Stimulated activated CD8-positive, alpha-beta memory T cell treated with anti-CD3 and anti-CD28 coated beads, Interleukin-4, amount 100 ng/mL, for 48 hours (primary cell): ENCODE measurements at places on chromosomes 1 and 21.

DNA sequence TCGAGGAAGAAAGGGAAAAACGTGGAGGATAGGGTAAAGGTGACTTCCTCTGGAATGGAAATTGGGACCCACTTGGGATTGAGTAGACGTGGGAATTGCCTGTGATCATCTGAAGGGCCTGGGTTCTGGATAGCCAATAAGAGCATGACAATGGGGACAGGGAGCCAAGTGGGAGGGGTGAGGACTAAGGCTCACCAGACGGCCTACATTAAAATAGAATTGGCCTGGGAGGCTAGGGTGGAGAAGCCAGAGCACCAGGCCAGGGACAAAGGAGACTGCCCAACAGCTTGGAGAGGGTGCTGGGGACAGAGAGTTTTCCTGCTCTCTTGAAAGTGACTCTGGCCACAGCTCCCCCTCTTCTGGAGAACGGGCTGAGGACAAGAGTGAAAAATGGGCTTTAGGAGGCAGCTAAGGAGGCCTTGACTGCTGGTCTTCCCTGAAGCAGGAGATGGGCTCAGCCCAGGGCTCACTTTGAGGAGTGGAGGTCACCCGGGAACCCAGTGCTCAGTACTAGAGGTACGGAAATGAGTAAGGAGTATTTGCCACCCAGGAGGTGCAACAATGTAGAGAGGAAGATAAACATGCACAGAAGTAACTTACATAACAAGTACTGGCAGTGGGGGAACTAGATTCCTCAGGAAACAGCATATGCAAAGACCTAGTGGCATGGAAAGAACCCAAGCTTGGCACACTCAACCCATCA is 18.8 kb downstream of the INKA2 start:
- DNase-seq: no peak

DNA sequence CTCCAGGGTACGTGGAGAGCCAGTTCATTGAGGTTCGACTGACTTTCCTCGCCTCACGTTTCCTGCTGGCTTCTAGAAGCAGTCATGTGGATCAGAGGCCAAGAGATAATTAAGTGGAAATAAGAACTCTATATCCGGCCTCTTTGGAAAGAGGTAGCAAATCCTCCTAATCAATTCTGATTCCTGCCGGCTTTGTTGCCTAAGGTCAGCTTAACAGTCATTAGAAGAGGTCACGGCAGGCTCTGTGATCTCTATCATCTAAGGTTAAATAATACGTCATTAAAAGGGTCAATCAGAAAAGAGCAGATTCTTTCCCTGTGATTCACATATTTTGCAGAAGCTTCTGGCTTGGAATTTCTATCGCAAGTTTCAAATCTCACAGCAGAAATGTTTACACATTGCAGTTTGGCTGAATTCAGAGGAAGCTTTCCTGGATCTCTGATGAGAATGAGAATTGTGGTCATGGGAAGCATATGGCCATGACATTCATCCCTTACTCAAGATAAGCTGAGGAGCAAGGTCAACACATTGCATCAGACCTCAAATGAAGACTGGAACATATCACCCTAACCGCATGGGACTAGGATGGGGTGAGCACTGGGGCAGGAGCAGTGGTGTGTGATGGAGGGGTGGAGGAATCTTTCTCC is 189.4 kb downstream of the PBX1 start:
- DNase-seq: no peak

DNA sequence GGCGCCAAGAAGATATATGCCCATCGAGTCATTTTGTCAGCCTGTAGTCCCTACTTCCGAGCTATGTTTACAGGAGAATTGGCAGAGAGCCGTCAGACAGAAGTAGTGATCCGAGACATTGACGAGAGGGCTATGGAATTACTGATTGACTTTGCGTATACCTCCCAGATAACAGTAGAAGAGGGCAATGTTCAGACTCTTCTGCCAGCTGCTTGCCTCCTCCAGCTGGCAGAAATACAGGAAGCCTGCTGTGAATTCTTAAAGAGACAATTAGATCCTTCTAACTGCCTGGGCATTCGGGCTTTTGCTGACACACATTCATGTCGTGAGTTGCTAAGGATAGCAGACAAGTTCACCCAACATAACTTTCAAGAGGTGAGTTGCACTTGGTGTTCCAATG is 19.1 kb downstream of the KLHL20 start:
- no peak for DNase-seq

DNA sequence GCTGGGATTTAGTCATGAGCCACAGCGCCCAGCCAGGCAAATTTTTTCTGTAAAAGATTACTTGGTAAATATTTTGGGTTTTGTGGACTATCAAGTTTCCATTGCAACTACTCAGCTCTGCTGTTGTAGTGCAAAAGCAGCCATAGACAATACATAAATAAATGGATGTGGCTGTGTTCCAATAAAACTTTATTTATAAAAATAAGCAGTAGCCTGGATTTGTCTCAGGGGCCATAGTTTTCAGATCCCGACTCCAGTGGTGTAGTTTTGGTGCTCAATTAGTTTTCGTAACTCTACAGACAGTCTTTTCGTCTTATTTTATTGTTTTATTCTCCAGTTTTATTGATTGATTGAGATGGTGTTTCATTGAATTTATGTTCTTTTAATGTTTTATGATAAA is 80.1 kb upstream of the IVNS1ABP start:
- no peak for DNase-seq

DNA sequence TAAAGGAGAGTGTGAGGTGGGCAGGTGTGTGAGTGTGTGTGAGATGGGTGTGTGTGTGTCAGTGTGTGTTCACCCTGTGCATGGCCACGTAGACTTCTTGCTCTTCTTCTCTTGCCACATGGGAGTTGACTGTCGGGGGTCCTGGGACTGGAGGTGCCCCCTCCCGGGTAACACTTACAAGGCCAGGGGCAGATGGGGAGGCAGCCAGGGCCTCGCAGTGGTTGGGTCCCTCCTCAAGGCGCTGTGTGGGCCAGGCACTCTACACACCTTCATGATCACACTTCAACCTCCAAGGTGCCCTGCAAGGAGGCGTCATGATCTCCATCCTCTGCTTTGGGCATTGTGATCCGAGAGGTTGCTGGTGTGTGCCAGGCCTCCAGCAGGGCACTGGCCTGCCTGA is 2.3 kb downstream of the PLA2G2F start:
- DNase-seq: no peak

- peak; percentile 90 for DNase-seq
Measured at GRCh38 chr1:26788836-26789611, 1.3 kb downstream of the PIGV start.

- DNase-seq: no peak
Measured at GRCh38 chr1:92465256-92465647, 21.5 kb downstream of the GFI1 start.

GRCh38 chr1:153789478-153790034 is 14.3 kb downstream of the SLC27A3 start:
- no peak for DNase-seq

DNA sequence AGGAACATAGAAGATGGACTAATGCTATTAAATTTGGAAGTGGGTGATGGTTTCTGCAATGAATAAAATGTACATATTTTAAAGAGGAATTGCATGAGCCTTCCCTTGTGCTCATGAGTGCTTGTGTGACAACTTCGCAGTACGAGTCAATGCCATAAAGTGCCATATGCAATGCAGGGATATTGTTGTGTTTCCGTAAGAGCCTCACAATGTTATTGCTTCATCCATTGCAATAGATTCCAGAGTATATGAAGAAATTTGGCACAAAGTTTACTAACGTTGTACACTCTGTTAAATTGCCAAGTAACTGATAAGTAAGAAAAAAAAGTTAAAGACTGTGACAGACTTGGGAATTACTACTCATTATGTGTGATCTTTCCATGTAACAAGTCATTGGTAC is 22.3 kb downstream of the BTG3 start:
- DNase-seq: no peak

DNA sequence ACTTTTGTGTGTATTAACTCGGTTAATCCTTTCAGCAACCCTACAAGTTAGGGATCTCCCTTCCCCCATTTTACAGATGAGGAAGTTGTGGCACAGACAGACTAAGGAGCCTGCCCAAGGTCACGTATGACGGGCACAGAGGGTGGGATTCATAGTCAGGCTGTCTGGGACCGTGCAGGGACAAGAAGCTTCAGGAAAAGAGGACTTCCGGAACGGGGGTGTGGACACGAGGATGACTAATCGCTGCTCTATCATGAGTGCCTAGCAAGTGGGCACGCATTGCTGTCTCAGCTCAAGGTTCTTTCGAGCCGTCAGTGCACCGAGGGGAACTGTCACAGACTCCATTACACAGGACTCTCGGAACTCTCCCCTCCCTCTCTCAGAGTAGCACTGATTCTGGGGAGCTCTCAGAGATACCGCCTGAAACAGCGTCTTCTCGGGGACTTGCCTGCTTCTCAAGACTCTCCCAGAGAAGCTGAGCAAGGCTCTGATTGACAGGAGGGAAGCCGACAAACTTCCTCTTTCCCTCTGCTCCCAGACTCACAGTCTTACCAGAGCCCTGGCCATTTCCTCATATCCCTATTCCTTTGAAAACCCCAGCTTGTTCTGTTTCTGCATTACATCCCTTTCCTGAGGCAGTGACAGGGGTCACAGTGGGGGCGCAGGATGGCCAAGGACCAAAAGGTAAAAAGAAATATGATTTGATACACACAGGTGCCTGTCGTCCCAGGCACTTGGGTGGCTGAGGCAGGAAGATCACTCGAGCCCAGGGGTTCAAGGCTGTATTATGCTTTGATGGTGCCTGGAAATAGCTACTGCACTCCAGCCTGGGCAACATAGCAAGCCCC is 14.4 kb downstream of the FHAD1 start:
- peak; percentile 51 for DNase-seq

DNA sequence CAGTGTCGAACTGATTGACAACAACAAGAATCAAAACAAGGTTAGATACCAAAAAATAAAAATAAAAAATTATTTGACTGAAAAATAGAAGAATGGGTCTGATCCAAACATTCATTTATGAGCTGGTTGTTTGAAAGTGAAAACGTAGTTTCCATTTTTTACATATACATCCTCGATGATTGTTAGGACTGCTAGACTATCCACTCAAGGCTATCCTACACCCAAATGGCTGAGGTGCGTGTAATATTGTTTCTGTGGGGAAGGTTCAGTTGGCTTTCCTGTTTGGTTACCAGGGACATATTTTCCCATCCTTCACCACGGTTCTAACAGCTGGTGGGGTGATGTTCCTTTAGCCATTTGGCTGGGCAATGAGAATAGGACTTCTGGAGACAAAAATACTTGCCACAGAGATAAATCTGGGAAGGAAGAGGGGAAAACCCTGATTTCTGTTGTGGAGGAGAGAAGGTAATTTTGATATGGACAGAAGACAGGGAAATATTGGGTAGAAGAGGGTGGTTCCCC is 66.3 kb downstream of the MAP3K7CL start:
- DNase-seq: no peak

GRCh38 chr1:107750364-107750959 is 214.5 kb downstream of the VAV3 start:
- peak; percentile 70 for DNase-seq

GRCh38 chr1:218219460-218219859 is 65.6 kb upstream of the RRP15 start:
- no peak for DNase-seq

- DNase-seq: no peak
Measured at GRCh38 chr21:18403735-18404450, at the start of gene TMPRSS15. Gene TMPRSS15 (minus strand): TSS chr21:18403785. CDS start chr21:18403622, 163 bp downstream.

GRCh38 chr21:45453308-45453950 is 48.5 kb downstream of the COL18A1 start:
- DNase-seq: no peak

- no peak for DNase-seq
Measured at GRCh38 chr1:30484668-30485067, 238.7 kb downstream of the MATN1 start.

- no peak for DNase-seq
Measured at GRCh38 chr1:102252731-102253505, 256.2 kb upstream of the OLFM3 start.

DNA sequence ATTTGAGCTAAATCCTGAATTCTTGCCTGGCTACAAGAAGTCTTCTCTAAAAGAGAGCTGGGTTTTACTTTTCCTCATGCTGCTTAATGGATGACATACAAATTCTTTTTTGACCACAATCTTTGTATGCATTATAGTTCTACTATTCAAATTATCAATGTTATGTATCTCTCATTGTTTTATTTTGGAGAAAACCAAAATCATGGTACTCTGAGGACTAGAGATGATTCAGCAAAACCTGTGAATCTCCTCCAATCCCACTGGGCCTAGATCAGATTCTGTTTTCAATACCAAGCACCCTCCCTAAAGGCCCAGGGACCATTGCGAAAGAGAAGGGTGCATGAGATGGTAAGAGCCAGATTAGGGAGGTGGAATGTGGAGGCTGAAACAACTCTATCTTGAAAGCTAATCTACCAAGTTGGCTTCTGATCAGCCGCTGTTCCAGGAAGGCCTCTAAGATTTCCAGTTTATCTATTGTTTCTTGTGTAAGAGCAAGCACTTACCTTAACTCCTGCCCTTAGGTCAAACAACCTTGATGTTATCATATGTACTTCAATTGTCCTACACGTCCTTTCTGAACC is 547.2 kb downstream of the PLPP3 start:
- DNase-seq: no peak

DNA sequence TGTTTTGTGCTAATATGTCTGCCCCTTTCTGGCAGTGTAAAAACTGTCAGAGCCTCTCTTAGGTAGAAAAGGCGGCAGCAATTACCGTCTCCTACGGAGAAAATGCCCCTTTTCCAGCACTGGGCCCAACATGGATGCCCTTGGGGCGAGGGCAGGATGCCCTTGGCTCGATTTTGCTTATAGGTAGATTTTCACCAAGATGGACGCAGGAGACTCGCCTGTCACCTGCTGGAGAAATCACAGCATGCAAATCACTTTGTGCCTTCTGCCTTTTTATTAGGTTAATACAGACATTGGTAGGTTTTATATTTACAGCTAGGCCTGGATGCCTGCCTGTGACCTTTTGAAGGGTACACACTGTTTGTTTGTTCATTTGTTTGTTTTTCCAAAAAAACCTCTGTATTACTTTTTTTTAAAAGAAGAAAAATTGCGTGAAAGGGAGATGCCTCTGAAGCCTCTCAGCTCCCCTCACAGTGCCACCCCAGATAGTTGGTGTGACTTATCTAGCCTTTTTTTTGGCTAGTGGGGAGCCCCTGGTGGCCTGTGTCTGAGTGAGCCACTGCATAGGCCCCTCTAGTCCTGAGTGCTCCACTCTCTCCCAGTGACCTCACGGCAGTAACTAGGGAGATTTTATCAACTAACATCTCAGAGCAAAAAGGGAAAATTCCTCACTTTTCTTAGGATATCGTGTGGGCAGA is 2.5 kb downstream of the ATP1B1 start:
- no peak for DNase-seq

- no peak for DNase-seq
Measured at GRCh38 chr1:231753313-231753712, 126.7 kb downstream of the DISC1 start.

GRCh38 chr1:119603695-119604094 is 44.4 kb downstream of the ZNF697 start:
- DNase-seq: no peak

- DNase-seq: no peak
Measured at GRCh38 chr1:200873671-200874397, 1.1 kb downstream of the GPR25 start.

GRCh38 chr1:73096841-73097240 is 814.5 kb upstream of the NEGR1 start:
- DNase-seq: no peak

- no peak for DNase-seq
Measured at GRCh38 chr1:48216313-48216712, 6.2 kb upstream of the SLC5A9 start.
